ENCODE measurements at places on chromosomes 12 and 14. TPM values are rescaled to one million over a fixed set of nuclear protein-coding genes. Genes with fewer than 3 reads are reported as not detected.

DNA sequence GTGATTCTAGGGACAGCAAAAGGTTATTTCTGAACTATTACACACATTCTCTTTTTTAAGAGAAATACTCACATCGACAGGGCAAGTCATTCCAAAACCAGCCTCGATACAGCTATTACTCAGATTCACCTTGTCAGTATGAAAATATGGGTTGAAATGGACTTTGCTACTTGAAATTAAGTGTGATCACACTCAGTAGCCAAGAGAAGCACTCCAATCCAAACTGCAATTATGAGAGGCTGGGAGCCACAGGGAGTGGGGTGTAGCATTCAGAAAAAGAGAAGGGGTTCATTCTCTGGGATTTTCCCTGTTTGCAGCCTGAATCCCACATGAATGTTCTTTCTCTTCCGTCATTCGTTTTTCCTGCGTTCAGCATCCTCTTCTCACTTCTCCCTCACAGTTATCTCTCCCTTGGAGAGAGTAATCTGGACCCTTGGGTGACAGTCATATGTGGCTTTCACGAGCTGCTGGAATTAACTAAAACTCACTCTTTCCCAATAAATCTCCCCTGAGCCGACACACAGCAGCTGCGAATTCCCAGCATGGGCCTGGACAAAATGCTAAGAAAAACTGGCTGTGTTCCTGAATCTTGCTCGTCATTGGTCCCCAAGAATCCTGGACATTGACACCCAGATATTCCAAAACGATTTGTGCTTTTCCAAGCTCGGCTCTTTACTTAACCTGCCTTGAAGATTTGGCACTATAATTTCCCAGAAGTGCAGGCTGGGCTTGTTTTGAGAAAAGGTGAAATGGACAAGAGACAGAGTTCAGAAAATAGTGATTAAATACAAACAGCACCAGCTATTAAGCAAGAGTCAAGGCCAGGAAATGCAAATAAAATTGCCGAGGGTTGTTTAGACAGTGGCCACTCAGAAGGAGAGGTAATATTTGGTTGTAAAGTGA, 199.5 kb upstream of the PLEKHG7 start:
- DNase-seq, result peak; percentile 80

DNA sequence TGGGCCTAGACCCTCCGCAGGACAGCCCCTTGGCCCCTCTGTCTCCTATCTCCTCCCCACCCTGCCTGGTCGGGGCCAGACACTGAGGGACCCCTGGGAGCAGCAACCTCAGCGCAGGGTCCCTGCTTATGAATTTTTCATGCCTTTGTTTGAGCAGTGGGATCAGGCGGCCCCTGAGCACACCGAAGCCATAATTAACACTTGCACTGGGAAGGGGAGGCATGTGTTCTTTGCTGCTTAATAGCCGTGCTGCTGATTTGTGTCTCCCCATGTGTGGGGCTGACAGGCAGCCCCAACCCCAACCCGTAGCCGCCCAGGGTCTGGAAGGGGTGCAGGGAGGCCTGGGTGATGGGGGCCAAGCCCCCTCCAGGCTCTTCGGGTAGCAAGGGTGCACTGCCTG, 52.7 kb downstream of the FBRSL1 start:
- DNase-seq, result no peak

GRCh38 chr12:2057041-2057794, 4.4 kb downstream of the CACNA1C start:
- peak; percentile 47 for DNase-seq

DNA sequence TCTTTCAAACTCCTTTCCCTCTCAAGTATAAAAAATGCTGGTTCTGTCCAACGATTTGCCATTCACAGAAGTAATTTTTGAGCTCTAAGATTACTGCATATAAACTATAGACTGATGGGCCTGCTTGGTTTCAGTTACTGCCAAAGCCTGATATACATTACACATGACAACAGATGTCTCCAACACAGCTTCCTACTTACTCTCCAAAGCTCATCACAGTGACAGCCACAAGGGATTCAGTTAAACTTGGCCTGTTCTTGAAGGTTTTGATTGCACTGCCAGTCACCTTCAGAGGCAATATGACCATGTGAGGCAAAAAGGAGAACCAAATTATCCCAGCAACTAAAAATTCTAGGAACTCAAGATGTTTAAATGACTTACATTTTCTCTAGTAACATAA, 30.1 kb downstream of the STXBP6 start:
- no peak for DNase-seq

GRCh38 chr12:14656846-14657245, 39.6 kb downstream of the GUCY2C start:
- no peak for DNase-seq

DNA sequence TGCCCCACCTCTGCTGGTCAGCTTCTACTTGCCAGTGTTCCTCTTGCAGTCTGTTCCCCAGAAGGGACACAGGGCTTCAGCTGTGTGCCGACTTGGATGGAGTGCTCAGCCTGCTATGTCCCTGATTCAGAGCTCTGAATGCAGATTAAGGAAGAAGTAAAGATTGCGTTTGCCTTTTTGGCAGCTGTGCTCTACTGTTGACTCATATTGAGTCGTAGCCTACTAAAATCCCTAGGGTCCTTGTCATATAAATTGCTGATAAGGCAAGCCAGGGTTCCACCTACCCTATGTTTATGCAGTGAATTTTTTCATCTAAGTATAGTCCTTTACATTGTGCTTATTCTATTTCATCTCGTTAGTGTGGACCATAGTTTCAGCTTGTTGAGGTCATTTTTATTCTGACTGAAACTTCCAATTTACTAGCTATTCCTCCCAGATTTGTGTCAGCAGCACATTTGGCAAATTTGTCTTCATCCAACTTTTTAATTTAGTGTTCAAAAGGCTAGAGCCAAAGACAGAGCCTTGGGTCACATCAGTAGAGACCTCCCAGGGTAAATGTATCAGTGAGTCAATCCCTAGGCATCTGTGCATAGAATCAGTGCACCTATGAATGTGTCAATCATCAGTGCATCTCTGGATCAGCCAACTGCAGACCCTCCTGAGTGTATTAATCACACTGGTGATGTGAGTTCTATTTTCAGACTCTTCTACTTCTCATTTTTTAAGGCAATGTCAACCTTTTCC, 31.9 kb downstream of the CACNA1C start:
- no peak for DNase-seq

- DNase-seq, result no peak
These were observed 128.6 kb downstream of the MED13L start for GRCh38 chr12:116148844-116149243.

DNA sequence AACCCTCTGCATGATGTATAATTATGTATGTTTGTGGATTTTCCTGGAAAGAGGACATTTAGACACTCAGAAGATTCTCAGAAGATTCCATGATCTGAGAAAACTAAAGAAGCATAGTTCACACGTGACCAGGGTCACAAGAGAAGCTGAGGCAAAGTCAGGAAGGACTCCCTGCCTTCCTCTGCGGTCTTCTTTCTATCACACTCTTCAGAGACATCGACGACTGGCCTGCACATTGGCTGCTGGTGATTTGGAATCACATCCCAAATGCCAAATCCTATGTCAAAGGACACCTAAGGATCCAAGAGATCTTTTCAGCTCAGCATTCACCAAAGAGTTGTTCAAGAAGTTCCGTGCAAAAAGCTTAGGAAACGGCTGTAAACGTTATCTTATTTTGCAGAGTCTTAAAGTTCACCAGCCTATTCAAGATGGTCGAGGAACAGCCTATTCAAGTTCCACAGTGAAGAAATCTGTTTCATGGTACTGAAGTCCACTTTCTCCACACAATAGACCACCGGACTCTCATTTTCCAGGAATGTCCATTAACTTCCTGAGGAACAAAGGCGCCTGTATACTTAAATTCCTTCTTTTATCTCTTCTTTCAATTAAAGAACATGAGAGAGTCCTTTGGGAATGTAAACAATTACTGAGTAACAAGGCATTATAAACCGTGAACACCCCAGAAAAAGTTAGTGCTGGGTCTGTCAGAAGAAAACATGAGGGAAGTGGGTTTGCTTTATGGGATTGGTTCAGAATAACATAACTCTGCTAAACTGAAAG, 42.1 kb downstream of the IGF1 start:
- no peak for DNase-seq

DNA sequence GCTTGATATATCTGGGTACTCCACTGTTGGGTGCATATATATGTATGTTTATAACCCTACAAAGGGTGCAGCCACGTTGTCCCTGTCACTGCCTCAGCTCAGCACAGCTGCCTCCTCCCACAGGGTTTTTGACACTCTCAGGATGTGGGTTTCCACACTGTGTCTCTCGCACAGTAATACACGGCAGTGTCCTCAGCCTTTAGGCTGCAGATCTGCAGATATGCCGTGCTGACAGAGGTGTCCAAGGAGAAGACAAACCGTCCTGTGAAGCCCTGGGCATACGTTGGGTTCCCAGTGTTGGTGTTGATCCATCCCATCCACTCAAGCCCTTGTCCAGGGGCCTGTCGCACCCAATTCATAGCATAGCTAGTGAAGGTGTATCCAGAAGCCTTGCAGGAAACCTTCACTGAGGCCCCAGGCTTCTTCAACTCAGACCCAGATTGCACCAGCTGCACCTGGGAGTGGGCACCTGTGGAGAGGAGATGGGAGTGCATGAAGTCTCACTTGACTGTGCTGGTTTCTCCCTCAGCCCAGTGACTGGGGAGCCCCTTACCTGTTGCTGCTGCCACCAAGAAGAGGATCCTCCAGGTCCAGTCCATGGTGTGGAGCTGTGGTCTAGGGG, 498.7 kb downstream of the TMEM121 start:
- DNase-seq, result no peak

DNA sequence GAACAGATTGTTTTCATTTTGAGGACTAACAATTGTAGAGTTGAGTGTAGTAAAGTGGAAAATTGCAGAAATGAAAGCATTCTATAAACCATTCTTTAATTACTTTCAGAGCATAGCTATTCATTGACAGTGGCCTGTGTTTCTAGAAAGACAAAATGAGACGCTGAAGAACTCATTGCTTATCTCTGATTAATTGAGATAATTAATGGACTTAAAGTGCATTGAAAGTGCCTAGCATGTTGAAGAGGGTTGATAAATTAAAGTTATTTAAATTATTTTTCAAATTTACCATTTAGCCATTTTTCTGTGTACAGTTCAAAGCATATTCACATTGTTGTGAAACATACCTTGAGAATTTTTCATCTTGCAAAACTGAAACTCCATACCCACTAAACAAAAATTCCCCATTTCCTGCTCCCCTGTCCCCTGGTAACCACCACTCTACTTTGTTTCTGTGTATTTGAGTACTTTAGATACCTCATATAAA, 57.4 kb downstream of the DAAM1 start:
- no peak for DNase-seq

DNA sequence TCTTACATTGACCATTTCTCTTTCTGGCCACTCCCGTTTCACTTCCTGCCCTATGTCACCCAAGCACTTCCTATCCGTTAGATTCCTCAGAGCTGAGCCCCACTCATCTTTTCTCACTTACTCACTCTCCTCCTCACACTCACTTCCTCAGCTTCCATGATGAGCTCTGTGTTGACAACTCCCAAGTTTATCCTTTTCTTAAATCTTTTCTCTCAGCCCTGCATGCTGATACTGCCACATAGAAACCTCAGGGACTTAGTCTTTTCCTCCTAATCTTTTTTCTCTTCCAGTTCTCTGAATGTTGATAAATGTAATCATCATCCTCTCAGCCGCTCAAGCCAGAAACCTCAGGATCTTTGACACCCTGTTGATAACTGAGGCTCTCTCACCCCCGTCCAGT, 99.6 kb downstream of the ANO6 start:
- DNase-seq, result no peak

DNA sequence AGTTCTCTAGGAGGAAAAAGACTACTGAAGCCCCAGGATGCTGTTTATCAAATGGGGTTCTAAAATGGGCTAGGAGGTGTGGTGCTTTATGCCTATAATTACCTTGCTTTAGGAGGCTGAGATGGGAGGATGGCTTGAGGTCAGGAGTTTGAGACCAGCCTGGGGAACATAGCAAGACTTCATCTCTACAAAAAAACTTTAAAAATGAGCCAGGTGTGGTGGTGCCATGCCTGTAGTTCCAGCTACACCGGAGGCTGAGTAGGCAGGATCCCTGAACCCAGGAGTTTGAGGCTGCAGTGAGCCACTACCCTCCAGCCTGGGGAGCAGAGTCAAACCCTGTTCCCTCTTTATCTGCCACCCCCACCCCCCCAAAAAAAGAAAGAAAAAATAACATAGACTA, 23.3 kb upstream of the SLC2A3 start:
- no peak for DNase-seq

DNA sequence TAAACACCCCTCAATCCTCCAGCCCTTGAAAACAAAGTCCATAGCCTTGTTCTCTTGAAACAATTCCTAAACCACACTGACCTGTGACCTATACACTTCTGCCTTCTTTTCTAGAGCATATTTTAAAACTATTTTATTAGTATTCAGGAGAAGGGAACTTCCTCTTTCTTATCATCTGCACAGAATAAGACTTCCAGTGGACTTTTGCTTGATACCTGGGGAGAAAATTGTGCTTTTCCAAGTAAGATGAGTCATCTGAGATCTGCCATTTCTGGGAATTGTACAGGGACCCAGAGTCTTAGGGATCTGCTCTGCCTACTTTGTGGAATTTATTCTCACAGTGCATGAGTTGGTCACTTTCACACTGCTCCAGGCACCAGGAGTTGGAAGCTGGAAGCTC, 10.5 kb upstream of the WNT5B start:
- no peak for DNase-seq

- DNase-seq, result no peak
These were observed 53.7 kb downstream of the GALNT4 start for GRCh38 chr12:89470741-89471509.

DNA sequence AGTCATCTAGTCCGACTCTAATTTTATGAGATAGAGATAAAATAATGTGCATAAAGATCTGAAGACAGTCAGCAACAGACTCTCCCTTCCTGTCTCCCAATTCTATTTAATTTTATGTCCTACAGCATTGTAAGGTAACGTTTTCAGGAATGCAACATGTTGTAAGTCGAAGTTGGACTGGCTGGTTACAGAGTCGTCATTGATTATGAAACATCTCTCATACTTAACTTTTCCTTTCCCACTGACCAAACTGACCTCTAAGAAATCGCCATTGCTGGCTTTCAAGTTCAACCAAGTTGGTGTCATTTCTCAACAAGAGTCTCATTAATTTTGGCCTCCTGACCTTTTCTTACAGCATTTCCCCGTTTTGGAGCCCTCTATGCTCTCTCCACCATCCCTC, 4.9 kb upstream of the RIC8B start:
- no peak for DNase-seq

GRCh38 chr12:68499616-68500015, 111.1 kb upstream of the RAP1B start:
- DNase-seq, result no peak

Gene ZBTB1
- total RNA-seq, result 38.0 TPM

Gene CYP46A1
- 0.86 TPM for total RNA-seq

Gene ESPL1
- 23.1 TPM for total RNA-seq

Gene NCAPD2
- 102 TPM for total RNA-seq

Gene BIN2
- total RNA-seq, result not detected
